ENCODE measurements at places on chromosomes 3 and 15. TPM values are rescaled to one million over a fixed set of nuclear protein-coding genes. Genes with fewer than 3 reads are reported as not detected.

DNA sequence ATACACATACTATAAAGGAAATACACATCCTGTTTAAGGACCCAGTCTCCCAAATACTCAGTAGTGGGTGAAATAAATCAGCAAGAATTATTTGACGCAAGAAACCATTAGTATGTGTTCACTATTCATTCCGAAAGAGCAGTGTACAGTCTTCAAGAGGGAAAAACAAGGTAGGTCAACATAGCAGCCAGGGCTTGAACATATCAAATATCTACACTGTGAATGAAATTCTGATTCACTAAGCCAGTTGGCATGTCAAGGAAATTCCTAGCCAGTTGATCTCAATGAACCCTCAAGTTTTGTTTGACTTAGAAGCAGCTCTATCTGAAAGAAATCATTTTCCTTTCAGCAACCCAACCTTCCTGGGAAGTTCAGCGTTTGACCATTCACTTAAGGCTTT, 99.0 kb downstream of the CNTN3 start:
- no peak overlapping the region for H3K4me3 ChIP-seq
- H3K4me1 ChIP-seq, result no peaks in the 10 kb centered on the region
- no peak for DNase-seq
- no peaks in the 10 kb centered on the region for H3K36me3 ChIP-seq

DNA sequence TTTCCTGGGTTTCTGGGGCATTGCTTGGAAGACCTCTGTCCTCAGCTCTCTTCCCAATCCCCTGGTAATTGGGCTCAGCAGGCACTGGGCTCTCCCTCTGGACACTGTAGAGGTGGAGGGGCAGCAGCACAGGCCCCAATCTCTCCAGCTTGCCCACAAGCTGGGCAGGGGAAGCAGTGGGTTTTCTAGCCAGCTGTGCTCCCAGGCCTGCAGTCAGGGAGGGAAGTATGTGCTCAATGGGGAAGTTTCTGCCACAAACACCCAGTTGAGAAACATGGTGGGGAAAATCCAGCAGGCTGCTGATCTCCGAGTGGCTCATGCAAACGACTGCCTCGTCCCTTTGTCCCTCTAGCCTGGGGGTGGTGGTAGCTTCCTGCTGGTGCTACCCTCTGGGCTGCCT, 12.8 kb upstream of the RFT1 start:
- H3K27ac ChIP-seq, result no peak overlapping the region
- DNase-seq, result no peak
- H3K4me1 ChIP-seq, result peaks cover 7% of the 10 kb centered on the region
- no peaks in the 10 kb centered on the region for H3K27me3 ChIP-seq

DNA sequence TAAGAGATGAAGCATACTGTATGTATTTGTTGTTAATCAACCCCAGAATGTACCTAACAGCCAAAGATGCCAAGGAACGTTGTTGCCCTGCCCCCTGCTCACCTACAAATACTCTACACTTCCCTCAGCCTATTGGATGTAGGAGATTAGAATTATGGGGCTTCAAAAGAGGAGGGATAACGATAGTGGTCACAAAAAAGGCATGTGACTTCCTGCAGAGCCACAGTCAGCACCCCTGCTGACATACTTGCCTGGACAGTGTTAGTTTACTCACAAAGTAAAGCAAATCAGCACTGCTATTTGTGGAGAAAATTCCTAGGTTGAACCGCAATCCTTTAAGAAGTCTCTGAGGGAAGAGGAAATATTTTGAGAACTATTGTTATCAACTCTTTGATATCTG, 37.9 kb downstream of the PARP15 start:
- H3K4me3 ChIP-seq, result no peak overlapping the region
- H3K4me1 ChIP-seq, result no peaks in the 10 kb centered on the region
- H3K27me3 ChIP-seq, result peaks cover 14% of the 10 kb centered on the region
- no peak for DNase-seq

DNA sequence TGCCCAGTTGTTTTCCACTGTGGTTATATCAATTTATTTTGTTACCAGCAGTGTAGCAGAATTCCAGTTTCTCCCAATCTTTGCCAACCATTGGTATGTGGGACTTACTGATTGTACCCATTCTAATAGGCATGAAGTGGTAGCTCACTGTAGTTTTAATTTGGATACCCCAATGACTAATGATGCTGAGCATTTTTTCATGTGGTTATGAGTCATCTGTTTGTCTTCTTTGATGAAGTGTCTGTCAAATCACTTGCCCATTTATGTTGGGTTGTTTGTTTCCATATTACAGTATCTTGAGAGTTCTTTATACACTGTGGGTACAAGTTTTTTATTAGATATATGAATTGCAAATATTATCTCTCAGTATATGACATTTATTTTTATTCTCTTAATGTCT, 644.3 kb downstream of the NR2F2 start:
- no peak overlapping the region for H3K27ac ChIP-seq
- peak; percentile 33 for DNase-seq
- no peaks in the 10 kb centered on the region for H3K4me1 ChIP-seq
- H3K27me3 ChIP-seq, result peaks cover 14% of the 10 kb centered on the region
- H3K36me3 ChIP-seq, result no peaks in the 10 kb centered on the region

DNA sequence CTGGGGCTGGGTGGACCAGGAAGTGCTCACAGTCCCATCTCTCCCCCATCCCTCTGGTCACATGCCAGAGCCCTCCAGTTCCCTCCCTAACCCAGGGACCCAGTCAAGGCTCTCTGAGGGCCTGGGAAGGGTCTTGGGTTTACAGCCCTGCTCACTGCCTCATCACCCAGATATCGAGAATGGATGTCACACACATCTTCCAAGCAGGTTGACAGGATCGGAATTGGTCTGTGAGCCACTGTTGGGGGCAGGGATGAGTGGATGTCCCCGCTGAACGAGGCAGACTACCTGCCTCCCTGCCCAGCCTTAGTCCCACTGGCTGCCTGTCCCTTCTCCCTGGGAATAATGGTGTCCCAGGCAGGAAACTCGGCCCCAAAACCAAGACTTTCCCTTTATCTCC, 20.0 kb upstream of the GOLGA6C start:
- peaks cover 5% of the 10 kb centered on the region for H3K36me3 ChIP-seq
- H3K27me3 ChIP-seq, result peaks cover 40% of the 10 kb centered on the region
- no peak for DNase-seq

DNA sequence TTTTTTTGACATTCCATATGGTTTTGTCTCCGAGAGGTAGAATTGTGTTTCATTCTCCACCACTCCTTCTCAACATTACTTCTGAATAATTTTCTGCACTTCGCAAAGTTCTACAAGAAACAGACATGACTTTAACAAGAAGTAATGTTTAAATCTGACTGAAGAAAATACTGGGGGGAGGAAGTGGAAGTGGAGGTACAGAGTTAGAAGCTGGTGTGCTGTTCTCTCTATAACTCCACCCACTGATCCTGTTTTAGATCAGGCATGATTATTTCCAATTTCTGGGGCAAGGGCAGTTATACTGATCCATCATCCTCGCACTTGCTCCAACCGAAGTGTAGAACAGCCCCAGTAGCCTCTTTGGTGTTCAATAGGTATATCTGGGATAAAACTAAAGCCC, 9.2 kb upstream of the MCCC1 start:
- peaks cover 6% of the 10 kb centered on the region for H3K4me1 ChIP-seq
- H3K36me3 ChIP-seq, result no peaks in the 10 kb centered on the region
- no peak overlapping the region for H3K4me3 ChIP-seq
- DNase-seq, result no peak
- H3K27me3 ChIP-seq, result no peaks in the 10 kb centered on the region
- H3K27ac ChIP-seq, result no peak overlapping the region

DNA sequence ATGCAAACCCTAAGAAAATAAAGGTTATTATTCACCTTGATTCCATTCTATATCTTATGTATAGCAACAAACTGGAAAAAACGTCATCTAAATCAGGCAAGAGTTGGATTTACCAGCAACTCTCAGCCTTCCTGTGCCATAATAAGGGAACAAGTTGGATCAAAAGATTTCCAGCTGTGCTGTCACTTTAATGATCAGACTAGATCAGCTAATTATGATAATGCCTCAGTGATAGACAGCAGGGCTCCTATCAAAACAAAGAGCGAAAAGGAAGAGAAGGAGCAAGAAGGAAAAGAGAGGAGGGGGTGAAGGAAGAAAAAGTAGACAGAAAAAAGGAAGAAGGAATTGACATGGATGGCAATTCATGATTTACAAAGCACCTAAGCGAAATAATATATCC, 36.7 kb upstream of the BCL6 start:
- peaks cover 7% of the 10 kb centered on the region for H3K4me1 ChIP-seq
- no peak overlapping the region for H3K27ac ChIP-seq
- H3K4me3 ChIP-seq, result no peak overlapping the region
- peaks cover 5% of the 10 kb centered on the region for H3K36me3 ChIP-seq
- no peaks in the 10 kb centered on the region for H3K27me3 ChIP-seq
- no peak for DNase-seq

DNA sequence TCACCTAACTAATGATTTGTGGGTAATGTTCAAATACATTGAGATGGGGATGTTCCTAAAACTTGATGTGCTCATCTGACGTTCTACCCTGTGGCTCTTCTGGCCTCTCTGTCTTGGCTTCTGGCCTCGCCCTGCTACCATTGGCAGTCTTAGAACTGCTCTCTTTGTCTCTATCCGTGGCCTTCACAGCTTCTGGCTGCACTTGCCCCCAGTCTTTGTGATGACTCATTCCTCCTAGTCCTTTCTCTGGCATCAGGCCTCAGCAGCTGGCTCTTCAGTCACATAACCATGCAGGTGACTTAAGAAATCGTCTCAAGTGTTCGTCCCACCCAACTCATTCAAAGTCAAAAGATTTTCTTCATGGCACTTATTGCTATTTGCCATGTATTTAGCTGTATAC, 188.1 kb downstream of the BBX start:
- no peak overlapping the region for H3K4me3 ChIP-seq
- no peaks in the 10 kb centered on the region for H3K27me3 ChIP-seq
- peaks cover 31% of the 10 kb centered on the region for H3K36me3 ChIP-seq
- H3K4me1 ChIP-seq, result peaks cover 12% of the 10 kb centered on the region
- DNase-seq, result peak; percentile 66
- H3K27ac ChIP-seq, result no peak overlapping the region

DNA sequence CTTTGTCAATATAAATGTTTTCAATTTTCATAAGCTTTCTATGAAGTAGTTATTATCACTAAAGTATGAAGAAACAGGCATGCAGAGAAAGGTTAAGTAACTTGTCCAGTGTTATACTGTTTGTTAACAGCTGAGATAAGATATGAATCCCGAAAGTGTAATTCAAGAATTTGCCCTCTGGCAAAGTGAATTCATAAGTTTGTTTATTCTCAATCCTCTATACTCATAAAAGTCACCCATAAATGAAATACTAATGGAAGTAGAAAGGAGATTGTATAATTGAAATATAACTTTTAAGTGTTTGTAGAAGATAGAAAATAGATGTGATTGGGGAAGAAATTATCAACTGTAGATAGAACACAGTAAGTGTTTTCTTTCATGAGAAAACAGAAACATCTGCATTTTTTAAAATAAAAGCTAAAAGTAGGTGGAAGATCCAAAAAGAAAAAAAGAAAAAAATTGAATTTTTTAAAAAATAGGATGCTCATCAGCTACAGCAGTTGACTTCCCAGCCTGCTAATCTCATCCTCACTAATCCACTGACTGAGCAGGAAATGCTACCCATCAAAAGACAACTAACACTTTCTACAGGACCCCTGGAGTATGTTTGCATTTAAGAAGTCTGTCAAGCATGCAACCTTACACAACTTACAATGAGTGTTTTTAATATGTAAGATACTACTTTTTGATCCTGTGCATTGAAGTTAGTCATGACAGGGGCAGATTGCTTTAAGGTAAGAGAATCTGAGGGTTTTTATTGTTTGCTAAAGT, 878.1 kb downstream of the SI start:
- no peak for DNase-seq
- no peaks in the 10 kb centered on the region for H3K4me1 ChIP-seq
- H3K36me3 ChIP-seq, result no peaks in the 10 kb centered on the region
- no peaks in the 10 kb centered on the region for H3K27me3 ChIP-seq

The AP4E1 gene
- total RNA-seq, result 28.2 TPM

The STRIT1 gene
- not detected for total RNA-seq
